ENCODE measurements at places on chromosomes 2 and 18.

DNA sequence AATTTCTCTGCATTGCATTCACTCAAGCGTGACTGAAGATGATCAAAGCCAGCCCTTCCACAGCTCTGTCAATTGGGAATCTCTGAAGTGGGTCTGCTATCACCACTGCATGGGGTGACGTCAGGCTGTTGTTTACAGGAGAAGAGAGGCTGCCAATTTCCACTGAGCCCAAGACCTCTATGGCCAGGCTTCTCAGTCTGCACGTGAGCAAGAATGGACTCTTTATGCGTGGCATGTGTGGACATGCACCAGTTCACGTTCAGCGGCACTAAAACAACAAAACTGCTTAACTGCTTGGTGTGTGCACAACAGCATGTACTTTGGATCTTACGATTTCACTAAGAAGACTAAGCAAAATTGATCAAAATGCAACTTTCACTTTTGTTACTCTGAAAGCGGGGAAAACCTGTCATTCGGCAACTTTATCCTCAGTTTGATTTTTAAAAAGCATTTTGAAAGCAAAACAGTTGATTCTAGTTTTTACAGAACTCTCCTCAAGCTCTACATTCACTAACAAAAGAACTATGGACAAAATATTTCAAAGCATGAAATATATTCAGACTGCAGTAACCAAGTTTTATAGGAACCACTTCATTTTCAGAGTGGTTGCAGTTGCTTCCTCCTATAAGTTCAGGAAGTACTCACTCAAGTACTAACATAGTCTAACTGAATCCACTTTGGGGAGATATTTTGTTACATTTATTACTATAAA, 77.0 kb upstream of the SERTAD2 start:
- no peak for DNase-seq

DNA sequence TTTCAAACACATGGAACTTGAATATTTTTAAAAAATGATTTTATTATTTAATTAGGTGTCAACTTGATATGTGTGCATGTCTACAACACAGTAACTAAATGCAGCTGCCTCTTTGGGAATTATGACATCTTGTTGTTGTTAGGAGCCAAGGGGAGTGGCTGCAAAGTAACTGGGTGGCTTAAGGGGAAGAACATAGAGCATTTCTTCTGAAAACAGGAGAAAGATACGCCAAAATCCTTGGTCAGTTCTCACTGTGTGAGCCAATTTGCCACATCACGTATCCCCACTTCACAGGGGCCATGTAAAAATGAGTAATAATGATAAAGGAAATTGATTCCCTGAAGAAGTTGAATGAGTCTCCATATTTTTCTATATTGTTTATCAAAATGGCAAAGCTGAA, 309.8 kb upstream of the COL3A1 start:
- DNase-seq: no peak

DNA sequence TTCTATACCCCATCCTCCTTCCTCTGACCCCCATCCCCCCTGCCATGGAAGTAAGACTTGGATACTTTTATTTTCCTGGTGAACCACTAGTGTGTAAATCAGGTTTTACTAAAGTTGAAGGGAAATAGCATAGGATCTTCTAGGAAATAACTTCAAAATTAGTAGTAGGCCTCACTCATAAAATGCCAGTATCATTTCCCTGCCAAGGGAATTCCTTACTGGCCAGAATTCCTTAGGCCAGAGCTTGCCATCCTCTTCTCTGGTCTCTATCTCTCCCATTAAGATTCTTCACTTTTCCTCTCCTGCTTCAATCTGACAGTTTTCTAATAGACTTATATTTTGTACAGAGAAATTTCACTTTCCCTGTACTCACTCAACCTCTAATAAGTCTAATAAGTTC, 322.8 kb upstream of the TANK start:
- no peak for DNase-seq

DNA sequence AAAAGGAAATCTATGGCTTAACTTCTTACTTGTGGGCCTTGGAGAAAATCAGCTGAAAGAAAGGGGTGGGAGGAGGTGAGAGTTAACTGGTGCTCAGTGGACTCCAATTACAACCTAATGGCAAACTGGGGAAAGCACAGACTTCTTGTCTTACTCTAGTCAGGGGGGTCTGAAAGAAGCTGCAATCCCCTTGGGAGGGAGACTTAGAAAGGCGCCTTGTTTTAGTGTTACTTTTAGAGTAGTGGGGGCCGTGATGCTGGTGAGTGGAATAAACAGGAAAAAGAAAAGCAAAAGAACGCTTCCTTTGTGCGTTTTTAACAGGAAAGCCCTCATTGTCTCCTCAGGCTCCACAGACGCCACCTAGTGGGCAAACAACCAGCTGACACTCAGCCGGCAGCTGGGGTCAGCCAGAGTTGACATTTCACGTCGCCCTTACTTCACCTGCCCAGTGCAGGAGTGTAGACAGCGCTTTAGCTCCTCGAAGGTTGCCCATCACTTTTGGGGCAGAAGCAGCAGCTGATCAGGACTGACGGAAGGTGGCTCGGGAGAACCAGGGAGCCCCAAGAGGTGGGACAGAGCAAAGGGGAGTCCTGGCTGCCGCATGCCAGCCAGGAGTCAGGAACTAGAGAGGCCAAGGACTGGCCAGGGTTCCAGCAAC, 55.9 kb upstream of the GORASP2 start:
- DNase-seq: peak; percentile 65

- no peak for DNase-seq
Observed at GRCh38 chr2:127763776-127764175, 47.2 kb downstream of the WDR33 start.

DNA sequence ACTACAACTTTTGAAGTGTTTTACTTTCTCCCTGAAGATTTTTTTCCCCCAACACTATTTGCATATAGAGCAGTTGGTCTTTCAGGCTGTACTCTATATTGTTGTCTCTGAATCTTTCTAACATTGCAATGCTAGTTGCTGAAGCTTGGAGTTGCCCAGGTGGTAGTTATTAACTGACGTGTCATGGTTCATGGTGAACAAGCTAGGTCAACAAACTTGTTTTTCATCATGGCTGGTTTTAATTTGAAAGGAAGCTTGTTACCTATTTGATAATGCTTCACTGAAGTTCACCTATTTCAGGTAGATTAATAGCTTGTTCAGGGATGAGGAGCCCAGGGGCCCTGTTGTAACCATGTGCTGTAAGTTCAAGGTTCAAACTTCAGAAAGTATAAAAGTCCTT, 158.8 kb upstream of the ZEB2 start:
- DNase-seq: no peak

GRCh38 chr2:240948905-240949790, 43.0 kb downstream of the CROCC2 start:
- no peak for DNase-seq

- no peak for DNase-seq
Observed at GRCh38 chr2:173792166-173792565, 173.0 kb downstream of the SP3 start.

DNA sequence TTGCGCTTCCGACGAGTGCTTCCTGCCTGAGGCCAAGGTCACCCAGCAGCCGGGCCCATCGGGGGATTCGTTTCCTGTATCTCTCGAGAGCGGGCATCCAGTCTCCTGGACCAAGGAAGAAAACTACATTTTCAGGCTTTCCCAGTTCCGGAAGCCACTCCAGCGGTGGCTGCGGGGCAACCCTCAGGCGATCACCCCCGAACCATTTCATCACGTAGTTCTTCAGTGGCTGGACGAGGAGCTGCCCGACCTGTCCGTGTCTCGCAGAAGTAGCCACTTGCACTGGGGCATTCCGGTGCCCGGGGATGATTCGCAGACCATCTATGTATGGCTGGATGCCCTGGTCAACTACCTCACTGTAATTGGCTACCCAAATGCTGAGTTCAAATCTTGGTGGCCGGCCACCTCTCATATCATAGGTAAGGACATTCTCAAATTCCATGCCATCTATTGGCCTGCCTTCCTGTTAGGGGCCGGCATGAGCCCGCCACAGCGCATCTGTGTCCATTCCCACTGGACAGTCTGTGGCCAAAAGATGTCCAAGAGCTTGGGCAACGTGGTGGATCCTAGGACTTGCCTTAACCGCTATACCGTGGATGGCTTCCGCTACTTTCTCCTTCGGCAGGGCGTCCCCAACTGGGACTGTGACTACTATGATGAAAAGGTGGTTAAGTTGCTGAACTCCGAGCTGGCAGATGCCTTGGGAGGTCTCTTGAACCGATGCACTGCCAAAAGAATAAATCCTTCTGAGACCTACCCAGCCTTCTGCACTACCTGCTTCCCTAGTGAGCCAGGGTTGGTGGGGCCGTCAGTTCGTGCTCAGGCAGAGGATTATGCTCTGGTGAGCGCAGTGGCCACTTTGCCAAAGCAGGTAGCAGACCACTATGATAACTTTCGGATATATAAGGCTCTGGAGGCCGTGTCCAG, 1.0 kb downstream of the MARS2 start:
- DNase-seq: peak; percentile 31

DNA sequence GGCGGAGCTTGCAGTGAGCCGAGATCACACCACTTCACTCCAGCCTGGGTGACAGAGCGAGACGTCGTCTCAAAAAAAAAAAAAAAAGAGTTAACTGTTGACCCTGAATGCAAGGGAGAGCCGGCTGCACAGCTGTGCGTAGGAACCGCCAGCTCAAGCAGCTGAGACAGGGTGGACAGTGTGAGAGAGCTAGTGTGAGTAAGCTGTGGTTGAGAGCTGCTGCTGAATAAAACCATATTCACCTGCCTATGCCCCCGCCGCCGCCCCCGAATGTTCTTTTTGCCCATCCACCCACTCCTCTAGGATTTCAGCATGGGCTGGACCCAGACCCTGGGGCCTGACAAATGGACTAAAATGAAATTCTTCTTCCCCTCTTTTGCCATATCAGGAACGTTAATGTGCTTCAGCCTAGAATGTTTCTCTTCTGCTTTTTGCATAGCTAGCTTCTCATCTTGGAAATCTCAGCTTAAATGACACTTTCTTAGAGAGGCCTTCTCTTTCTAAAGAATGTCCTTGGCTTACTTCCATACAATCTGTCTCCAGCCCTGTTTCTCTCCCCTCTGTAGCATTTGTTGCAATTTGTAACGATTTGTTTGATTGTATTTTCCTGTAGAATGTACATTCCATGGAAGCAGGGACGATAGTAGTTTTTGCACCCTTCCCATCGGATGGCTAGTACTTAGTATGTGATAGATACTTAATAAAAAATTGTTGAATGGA, 142.7 kb downstream of the KLHL14 start:
- DNase-seq: no peak

GRCh38 chr18:45349019-45349418, 266.3 kb upstream of the SLC14A2 start:
- DNase-seq: no peak

Measured in RWPE2 (cell line).